ENCODE measurements at places on chromosomes 6 and 20.

DNA sequence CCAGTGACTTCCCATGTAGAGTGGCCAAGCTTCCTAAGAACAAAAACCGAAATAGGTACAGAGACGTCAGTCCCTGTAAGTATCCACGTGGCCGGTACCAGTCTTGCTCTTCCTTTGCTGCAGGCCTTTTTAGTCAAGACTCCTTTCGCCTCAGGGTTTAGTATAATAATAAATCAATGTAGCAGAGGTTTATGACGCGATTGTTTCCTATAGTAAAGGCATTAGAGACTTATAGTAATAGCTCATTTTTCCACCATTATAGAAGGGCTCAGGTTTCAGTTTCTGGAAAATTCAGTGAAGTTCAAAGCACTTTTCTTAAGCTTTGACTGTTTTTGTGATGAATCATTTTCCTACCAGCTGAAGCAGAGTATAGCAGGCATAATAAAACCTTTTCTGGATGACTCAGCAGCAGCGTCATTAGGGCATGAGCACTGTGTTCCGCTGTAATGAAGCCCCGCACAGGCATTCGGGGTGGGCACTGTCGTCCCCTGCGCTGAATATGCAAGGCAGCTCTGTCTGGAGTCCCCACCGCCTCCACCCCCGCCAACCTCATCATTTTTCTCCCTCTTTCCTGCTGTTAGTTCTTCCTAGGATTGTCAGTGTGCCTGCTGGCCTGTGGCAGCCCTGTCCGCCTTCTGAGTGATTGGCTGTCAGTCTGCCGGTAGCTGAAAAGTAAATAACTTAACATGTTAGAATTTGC is 51.3 kb downstream of the PTPN1 start:
- DNase-seq, result peak; percentile 58

- peak; percentile 72 for DNase-seq
Measured at GRCh38 chr20:53157443-53158408, 185.6 kb downstream of the TSHZ2 start.

DNA sequence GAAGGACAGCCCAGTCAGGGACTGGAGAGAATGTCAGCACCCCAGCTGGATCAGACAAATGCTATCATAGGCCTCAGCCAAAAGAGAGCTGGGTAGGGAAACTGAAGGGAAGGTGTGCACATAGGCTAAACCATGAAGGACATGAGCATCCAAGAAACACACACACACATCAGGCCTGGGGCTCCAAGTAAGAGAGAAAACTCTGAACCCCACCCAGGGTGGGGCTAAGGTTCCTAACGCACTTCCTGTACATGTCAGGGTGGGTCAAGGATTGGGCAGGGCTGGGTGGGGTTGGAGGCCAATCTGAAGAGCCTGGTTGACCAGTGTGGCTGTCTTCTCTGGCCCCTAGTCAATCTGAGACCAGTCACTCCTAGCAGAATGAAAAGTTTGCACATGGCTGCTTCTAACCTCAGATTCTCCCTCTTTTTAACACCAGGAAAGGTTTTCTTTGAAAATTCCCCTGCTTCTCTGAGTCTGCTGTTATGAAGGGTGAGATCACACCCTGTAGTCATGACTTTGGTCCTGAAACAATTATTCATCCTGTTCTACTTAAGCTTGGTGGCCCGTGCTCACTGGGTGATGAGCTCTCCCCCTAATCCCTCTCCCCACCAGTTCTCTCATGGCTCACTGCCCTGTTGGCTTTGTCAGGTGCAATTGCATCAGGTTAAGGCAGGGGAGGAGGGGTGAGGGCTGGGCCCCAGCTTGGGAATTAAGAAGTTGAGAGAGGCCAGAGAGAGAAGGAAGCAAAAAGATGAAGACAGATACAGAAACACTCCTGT is 88.4 kb downstream of the MAFB start:
- DNase-seq, result peak; percentile 67

DNA sequence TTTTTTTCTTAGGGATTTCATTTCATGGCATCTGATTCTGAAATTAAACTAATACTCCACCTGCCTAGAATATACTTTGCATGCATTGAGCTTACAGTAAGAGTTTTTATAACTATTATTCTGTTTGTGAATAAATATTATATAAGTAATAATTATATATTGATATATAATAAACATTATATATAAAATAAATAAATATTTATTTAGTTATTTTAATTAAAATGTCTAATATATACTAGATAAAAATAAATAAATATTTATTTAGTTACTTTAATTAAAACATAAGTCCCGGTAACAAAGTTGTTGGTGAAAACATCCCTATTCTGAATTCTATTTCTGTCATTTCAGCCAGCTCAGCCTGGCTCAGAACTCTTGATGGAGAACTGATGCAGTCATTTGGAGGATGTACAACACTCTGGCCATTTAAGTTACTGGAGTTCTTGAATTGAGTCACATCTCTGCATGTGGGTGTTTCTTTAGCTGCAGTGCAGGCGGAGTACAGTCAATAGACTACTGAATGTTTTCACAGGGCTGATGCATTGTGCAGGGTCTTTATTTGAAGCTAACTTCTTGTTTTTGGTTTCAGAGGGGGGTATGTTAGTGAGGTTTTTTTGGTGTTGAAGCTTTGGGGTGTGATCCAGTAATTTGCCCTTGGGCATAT is 508.9 kb upstream of the ADGRB3 start:
- DNase-seq, result no peak

DNA sequence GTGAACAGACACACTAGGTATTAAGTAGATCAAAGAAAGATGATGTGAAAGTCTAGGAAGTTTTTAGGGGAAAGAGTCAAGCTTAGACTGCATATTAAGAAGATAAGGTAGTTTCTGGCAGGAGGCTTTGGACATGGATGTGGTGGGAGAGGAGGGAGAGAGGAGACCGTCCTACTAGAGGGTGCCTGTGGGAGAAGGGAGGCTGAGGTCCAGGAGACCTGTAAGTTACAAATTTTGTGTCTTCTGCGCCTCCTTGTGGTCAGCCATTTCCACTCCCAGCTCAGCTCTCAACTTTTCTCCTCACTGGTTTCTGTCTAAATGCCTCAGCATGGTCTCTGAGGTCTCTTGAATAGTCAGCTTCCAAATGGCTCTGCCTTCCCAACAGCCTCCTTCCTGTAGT is 193.5 kb downstream of the UNC5CL start:
- peak; percentile 44 for DNase-seq

- peak; percentile 24 for DNase-seq
Measured at GRCh38 chr20:62142252-62143080, 728 bp downstream of the PSMA7 start.

GRCh38 chr6:141552463-141552862 is 580.3 kb upstream of the GJE1 start:
- no peak for DNase-seq

- DNase-seq, result peak; percentile 27
Measured at GRCh38 chr6:144377586-144378210, 92.6 kb downstream of the UTRN start.

- DNase-seq, result no peak
Measured at GRCh38 chr6:56222499-56222898, 24.9 kb downstream of the COL21A1 start.
